Naive thymus-derived CD4-positive, alpha-beta T cell (primary cell): ENCODE measurements at places on chromosomes 6 and 20. TPM values are rescaled to one million over a fixed set of nuclear protein-coding genes. Genes with fewer than 3 reads are reported as not detected.

DNA sequence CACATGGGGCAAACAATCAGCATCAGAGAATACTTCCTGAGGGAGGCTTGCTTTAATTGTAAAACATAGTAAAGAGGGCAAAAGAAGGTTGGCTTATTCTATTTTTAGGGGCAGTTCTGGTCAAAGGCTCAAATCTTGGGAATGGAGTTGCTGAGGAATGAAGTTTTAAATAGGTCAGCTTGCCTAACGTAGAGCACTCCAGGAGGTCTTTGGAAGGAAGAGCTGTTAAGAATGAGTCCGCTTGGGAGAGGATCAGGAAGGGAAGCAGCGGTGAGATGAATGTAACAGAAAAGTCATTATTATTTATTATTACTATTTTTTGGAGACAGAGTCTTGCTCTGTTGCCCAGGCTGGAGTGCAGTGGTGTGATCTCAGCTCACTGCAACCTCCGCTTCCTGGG, 108.7 kb downstream of the ZFAND3 start:
- H3K4me1 ChIP-seq = peaks cover 5% of the 10 kb centered on the region
- no peaks in the 10 kb centered on the region for H3K36me3 ChIP-seq
- H3K27ac ChIP-seq = no peak overlapping the region
- H3K4me3 ChIP-seq = no peak overlapping the region

DNA sequence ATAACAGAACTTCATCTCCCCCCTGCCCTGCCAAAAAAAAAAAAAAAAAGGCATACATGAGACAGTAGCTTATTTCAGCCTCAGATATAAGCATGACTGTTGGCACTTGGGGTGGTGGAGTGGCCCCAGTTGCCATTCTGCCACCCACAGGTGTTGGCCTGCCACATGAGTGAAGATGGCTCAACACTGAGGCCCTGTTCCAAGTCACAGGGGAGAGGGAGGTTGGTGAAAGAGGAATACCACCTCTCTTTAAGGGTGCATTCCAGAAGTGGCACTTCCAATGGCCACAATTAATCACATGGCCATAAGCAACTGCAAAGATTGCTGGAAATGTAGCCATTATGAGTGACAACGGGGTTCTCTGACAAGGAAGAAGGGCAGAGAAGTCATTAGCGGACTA, 61.9 kb upstream of the JARID2 start:
- H3K36me3 ChIP-seq = no peaks in the 10 kb centered on the region
- no peaks in the 10 kb centered on the region for H3K4me1 ChIP-seq
- DNase-seq = no peak

DNA sequence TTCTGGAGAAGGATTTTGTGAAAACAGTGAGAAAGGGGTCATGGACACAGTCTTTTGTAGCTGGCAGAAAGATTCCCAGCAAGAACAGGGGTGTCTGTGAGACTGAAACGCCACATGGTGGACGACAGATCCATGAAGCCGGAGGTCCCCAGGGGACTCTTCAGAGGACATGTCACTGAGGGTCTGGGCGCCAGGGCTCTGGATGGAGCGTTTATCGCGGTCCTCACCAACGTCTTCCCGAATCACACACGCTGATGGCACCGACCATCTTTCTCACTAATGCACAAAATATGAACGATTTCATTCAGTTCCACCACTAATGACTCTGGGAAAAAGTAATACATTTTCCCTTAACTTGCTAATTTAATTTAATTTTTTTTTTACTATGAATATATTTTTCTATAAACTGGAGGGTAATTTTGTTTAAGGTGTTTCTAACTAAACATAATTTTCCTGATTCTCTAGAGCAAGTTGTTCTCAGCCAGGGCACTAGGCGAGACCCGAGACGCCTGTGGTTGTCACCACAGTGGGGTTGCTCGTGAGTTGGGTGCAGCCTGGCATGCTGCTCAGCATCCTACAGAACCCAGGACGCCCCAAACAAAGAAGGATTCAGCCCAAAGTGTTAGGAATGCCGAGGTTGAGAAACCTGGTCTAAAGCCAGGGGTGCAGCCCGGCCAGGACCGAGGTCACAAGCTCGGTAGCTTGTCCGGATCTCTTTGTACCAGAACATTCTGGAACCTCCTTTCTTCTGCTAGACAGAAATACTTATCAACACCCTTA, 306.2 kb downstream of the TAF4 start:
- DNase-seq = no peak
- H3K4me1 ChIP-seq = no peaks in the 10 kb centered on the region
- H3K27me3 ChIP-seq = no peaks in the 10 kb centered on the region
- no peaks in the 10 kb centered on the region for H3K36me3 ChIP-seq
- no peak overlapping the region for H3K4me3 ChIP-seq
- no peak overlapping the region for H3K27ac ChIP-seq

- no peak overlapping the region for H3K4me3 ChIP-seq
- H3K36me3 ChIP-seq = no peaks in the 10 kb centered on the region
Observed at GRCh38 chr6:154354265-154354777, 2.3 kb downstream of the IPCEF1 start.

DNA sequence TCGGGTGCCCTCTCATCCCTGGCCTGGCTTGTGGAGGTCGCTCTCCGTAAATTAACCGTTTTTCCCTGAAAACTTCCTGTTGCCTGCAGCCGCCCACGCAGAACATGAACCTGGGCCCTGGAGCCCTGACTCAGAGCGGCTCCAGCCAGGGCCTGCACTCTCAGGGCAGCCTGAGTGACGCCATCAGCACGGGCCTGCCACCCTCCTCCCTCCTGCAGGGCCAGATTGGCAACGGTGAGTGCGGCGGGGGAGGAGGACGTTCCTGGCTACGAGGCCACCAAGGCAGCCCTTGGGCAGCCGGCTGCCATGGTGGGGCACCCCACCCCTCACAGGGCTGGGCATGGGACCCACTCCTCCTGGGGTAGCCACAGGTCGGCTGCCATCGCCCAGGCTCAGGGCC, 17.8 kb downstream of the SS18L1 start:
- no peak overlapping the region for H3K4me3 ChIP-seq
- no peaks in the 10 kb centered on the region for H3K27me3 ChIP-seq
- no peak for DNase-seq
- H3K27ac ChIP-seq = no peak overlapping the region
- no peaks in the 10 kb centered on the region for H3K36me3 ChIP-seq

GRCh38 chr6:15106958-15107643, 138.8 kb upstream of the JARID2 start:
- H3K27ac ChIP-seq = no peak overlapping the region
- no peaks in the 10 kb centered on the region for H3K4me1 ChIP-seq
- no peak for DNase-seq
- H3K36me3 ChIP-seq = no peaks in the 10 kb centered on the region
- H3K27me3 ChIP-seq = no peaks in the 10 kb centered on the region
- H3K4me3 ChIP-seq = no peak overlapping the region

- H3K27me3 ChIP-seq = no peaks in the 10 kb centered on the region
- no peaks in the 10 kb centered on the region for H3K4me1 ChIP-seq
- H3K4me3 ChIP-seq = no peak overlapping the region
- no peak overlapping the region for H3K27ac ChIP-seq
Observed at GRCh38 chr6:16985513-16986284, 116.2 kb upstream of the STMND1 start.

DNA sequence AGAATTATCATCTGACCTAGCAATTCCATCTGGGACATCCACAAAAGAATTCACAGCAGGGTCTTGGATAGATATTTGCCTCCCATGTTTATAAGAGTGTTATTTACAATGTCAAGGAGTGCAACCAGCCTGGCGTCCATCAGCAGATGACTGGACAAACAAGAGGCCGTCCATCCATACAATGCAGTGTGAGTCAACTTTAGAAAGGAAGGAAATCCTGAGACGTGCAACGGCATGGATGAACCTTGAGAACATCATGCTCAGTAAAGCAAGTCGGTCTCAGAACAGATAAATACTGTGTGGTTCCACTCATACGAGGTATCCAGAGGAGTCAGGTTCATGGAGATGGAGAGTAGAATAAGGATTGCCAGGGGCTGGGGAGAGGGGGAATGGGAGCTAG, 46.4 kb downstream of the FOXF2 start:
- H3K27ac ChIP-seq = no peak overlapping the region
- no peak overlapping the region for H3K4me3 ChIP-seq
- no peaks in the 10 kb centered on the region for H3K4me1 ChIP-seq
- DNase-seq = no peak

- DNase-seq = no peak
- H3K4me3 ChIP-seq = no peak overlapping the region
- no peak overlapping the region for H3K27ac ChIP-seq
Observed at GRCh38 chr6:161748535-161749416, 474.9 kb upstream of the AGPAT4 start.

- no peaks in the 10 kb centered on the region for H3K36me3 ChIP-seq
- H3K27ac ChIP-seq = no peak overlapping the region
- no peak overlapping the region for H3K4me3 ChIP-seq
Observed at GRCh38 chr6:166516251-166516884, 70.1 kb downstream of the RAMACL start.

GRCh38 chr6:123716506-123716905, 79.8 kb upstream of the TRDN start:
- H3K27me3 ChIP-seq = no peaks in the 10 kb centered on the region
- no peaks in the 10 kb centered on the region for H3K36me3 ChIP-seq
- no peak for DNase-seq
- no peak overlapping the region for H3K4me3 ChIP-seq
- H3K27ac ChIP-seq = no peak overlapping the region

DNA sequence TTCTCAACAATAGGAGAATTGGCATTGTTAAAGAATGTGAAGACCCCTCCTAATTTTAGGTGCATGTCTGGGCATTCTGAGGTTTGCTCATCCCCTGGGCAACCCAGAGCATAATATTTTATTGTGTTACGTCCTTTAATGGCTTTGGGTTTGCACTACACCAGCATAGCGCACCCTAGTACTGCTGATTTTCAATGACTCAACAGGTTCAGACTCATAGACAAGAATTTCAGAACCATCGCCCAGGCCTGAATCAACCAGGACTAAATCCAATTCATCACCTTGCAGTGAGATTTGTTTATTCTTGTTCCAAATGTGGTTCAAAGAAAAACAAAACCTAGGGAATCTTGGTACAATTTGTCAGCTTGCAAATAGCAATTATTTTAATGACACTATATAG, 137.8 kb upstream of the PHACTR1 start:
- no peak overlapping the region for H3K27ac ChIP-seq
- no peaks in the 10 kb centered on the region for H3K4me1 ChIP-seq
- no peak overlapping the region for H3K4me3 ChIP-seq
- DNase-seq = no peak
- no peaks in the 10 kb centered on the region for H3K27me3 ChIP-seq
- no peaks in the 10 kb centered on the region for H3K36me3 ChIP-seq

GRCh38 chr20:8310618-8311017, 178.6 kb downstream of the PLCB1 start:
- no peak for DNase-seq
- no peak overlapping the region for H3K27ac ChIP-seq
- no peaks in the 10 kb centered on the region for H3K4me1 ChIP-seq

GRCh38 chr6:56370127-56370540, 122.8 kb upstream of the COL21A1 start:
- DNase-seq = no peak
- H3K4me1 ChIP-seq = no peaks in the 10 kb centered on the region
- no peak overlapping the region for H3K4me3 ChIP-seq

DNA sequence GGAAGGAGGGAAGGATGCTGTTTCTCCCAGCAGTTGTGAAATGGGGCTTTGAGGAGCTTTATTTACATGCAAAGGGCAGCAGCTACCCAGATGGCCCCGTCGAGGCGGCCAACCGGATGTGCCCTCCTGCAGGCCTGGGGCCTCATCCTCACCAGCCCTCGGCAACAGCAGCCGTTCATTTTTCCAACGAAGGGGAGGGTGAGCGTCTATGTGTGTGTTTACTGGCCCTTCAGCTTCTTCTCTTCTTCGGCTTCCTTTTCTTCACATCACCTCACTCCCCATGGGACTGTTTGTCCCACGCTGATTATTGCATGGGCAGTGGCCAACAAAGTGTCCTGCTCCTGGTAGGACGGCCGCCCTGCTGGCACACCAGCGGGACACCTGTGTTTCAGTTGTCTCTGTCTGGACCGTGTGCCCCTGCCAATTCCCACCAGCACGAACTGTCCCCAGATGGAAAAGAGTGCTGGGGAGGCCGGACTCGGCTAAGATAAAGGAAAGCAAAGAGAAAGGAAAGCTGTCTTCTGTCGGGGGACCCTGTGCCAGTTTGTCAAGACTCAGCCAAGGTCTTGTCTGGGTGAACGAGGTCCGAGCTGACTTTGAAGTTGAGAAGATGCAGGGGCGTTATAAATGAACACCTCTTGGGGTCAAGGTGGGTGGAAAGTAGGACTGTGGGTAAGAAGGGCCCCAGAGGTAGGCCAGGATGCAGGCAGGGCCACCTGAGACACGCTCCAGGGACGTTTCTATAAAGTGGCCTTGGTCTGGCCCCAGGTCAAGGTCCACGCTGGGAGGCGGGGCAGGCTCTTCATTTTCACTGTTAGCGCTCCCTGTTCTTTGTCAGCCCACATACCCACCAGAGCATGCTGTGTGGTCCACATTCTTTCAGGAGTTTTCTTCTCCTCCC, 57.0 kb downstream of the FAM50B start:
- H3K27ac ChIP-seq = no peak overlapping the region
- no peak for DNase-seq
- no peaks in the 10 kb centered on the region for H3K27me3 ChIP-seq
- H3K4me1 ChIP-seq = no peaks in the 10 kb centered on the region

Gene HUS1B
- polyA plus RNA-seq = 1.4 TPM

Gene HLA-DQA2
- not detected for polyA plus RNA-seq

Gene SLC4A11
- not detected for polyA plus RNA-seq

Gene RIN2
- not detected for polyA plus RNA-seq

Gene TRAPPC3L
- not detected for polyA plus RNA-seq

Gene GINS1
- polyA plus RNA-seq = 1.1 TPM

Gene POU3F2
- polyA plus RNA-seq = not detected

Gene MTFR2
- polyA plus RNA-seq = 0.69 TPM

Gene TRIM40
- not detected for polyA plus RNA-seq

Gene HDGFL1
- polyA plus RNA-seq = not detected

Gene TINAG
- polyA plus RNA-seq = not detected

Gene AVP
- polyA plus RNA-seq = not detected

Gene HSPA12B
- 0.09 TPM for polyA plus RNA-seq
